B cell (primary cell): ENCODE measurements at places on chromosomes 6 and 20. TPM values are rescaled to one million over a fixed set of nuclear protein-coding genes. Genes with fewer than 3 reads are reported as not detected.

DEFB132 gene
- not detected in 2 replicates for total RNA-seq

DNA sequence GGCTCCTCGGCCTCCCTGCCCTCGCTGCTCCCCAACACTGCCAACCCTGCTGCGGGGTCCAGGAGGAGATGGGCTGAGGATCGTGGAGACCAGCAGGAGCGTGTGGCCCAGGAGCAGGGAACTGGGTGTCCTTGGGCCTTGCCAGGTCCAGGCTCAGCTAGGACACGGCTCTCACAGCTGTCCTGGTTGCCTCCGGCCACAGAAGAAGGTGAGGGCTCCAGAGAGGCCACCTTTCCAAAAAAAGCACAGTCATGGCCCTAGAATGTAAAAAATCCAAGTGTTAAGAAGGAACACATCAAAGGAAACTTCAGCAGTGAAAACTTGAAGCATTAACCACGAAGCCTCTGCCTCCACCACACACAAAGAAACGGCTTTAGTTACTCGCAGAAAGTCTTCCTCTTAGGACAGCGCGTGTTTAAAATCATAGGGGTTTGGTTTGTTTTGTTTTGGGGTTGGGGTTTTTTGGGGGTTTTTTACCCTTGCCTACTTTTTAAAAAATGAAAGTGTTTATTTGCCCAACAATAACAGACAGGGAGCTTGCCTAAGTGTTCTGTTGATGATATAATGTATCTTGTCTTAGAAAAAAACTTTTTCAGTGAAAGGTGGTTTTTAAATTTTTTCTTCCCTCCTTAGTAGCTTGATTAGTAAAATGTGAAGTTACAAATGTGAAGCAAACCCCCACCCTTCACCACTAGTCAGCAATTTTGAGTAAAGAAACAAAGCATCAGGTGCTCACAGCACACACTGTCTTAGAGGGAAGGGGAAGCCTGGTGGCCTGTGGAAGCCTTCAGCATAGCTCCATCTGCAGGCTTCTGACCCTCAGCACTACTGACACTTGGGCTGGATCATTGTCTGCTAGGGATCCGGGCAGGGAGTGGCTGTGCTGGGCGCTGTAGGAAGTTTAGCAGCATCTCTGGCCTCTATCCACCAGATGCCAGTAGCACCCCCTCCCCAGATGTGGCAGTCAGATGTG is 60.0 kb downstream of the PTPN1 start:
- DNase-seq: peak; percentile 71

COX4I2 gene
- not detected in 2 replicates for total RNA-seq

GRCh38 chr6:115891750-115892149 is 168.9 kb downstream of the FRK start:
- no peak for DNase-seq

CLPSL2 gene
- total RNA-seq: not detected in 2 replicates

- no peak for DNase-seq
These were observed 206.8 kb upstream of the SOX4 start for GRCh38 chr6:21386744-21387143.

DNA sequence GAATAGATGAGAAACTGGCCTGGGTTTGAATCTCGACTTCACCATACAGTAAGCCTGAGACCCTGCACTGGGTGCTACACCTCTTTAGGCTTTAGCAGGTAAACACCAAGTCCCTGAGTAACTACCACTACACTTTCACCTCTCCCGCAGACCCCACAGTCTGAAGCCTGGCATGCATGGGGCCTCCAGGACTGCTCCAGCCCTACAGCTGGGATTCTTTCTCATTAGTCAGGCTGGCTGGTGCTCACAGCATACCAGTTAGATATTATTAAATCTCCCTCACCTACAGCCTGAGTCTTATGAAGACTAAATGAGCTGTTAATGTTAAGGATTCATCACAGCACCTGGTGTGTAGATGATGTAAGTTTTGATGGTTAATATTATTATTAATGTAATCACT is 388.7 kb downstream of the ARHGAP18 start:
- no peak for DNase-seq

DNA sequence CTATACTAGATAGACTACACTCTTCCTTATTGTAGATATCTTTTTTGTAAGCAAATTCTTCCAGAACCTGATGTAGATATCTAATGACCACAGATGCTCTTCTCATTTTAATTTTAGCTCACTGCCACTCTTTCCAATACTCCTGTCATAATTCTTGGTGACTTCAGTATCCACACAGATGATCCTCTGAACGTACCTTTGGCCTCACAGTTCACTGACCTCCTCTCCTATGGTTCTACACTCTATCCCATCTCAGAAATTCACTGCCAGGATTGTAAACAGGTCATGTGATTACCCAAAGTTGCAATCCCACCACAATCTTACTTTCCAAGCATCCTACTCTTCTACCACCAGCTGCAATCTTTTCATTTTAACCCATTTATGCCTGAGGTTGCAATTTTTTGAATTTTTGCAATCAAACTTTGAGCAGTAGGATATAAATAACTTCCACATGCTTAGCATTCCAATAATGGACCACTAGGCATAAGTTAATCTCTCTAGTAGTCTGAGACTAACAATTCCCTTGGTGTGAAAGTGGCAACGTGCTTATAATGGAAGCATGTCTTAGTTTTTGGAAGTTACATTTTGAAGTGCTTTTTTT is 31.2 kb downstream of the ESF1 start:
- DNase-seq: no peak
